ENCODE measurements at places on chromosomes 6 and 20.
A peak's percentile ranks its signal among the peaks of the same experiment; 100 is the strongest.

DNA sequence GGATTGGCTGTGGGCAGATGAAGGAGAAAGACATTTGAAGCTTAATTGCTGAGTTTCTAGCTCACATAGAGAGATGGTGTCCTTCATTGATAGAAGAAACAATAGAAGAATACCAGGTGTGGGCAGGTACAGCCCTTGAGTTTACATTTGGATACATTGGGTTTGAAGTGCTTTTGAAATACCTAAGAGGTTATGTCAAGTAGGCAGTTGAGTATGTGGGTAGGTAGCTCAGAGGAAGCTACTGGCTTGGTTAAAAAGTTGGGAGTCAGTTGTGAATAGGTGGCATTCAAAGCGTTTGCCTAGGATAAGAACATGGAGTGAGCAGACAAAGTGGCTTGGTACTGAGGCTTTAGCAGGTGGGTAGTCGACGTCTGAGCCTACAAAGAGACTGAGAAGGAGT lies 25.0 kb downstream of the NDUFAF5 start:
- no peak for DNase-seq

DNA sequence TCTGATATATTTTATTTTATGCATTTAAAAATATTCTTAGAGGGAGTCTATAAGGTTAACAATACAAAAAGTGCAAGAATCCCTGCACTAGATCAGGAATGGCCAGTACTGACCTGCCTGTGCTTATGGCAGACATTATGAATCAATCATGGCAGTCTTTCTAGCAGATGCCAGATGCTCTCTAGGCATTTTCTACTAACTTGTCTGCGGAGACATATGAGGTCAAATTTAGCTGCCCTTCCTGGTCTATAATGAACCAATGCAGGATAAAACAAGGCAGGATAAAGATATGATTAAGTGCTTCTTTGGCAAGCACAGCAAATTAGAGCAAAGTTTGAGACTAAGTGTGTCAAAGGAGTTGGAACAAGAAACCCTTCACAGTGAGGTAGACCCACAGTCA lies 46.6 kb upstream of the RNF24 start:
- DNase-seq = no peak

GRCh38 chr20:36585410-36586125 lies 12.2 kb downstream of the TGIF2 start:
- DNase-seq = no peak

DNA sequence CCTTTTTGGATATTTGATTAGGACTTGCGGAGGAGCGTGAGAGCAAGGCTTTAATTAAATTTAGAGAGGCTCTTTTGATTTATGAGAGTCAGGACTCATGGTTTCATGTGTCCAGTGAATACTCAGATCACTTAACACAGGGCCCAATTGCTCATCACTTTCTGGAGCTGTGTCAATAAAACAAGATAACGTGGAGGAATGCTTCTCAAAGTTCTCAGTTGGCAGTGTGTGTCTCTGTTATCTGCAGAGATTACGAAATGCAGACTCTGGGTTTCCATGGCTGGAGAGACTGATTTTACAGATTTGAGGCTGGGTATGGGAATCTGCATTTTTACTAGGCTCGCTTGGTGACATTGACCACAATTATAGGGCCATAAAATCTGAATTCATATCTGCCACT lies 335.8 kb upstream of the FLRT3 start:
- no peak for DNase-seq

- DNase-seq = no peak
These were observed 31.3 kb downstream of the ZMYND8 start for GRCh38 chr20:47325242-47325641.

DNA sequence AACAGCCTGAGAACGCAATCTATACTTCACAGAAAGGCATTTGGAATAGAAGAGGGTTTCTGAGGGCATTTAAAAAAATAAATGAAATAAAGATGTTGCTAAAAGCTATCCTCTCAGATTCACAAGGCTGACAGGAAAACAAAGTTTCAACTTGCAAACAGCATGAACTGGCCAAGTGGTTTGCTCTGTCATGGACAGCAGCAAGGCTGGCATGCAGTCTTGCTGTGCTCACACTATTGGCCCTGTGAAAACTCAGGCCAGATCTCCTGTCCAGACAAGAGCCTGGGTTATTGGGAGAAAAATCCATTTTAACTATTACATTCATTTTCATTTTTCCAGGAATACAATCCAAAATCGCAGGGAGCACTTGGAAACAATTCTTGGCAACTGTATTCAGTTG lies 506.2 kb upstream of the SLC35B3 start:
- DNase-seq = no peak

DNA sequence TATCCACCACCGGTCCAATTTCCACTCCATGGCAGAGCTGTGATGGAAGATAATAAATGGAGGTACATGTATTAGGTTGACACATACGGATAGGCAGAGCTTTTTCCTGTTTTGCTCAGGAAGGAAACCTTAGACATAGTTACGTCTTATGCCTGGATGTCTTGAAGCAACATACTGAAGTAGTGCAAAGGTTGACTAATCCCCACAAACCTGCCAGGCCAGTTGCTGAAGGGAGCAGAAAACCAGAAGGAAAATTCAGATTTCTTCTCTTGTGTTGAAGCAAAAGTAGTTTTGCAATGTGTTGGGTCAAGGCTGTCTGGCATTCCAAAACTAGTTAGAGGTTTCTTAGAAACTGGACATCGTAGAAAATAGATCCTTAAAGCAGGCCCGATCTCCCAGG lies 68.7 kb downstream of the PHACTR1 start:
- DNase-seq = no peak

- no peak for DNase-seq
These were observed 56.7 kb upstream of the ZFAND3 start for GRCh38 chr6:37762806-37763205.

DNA sequence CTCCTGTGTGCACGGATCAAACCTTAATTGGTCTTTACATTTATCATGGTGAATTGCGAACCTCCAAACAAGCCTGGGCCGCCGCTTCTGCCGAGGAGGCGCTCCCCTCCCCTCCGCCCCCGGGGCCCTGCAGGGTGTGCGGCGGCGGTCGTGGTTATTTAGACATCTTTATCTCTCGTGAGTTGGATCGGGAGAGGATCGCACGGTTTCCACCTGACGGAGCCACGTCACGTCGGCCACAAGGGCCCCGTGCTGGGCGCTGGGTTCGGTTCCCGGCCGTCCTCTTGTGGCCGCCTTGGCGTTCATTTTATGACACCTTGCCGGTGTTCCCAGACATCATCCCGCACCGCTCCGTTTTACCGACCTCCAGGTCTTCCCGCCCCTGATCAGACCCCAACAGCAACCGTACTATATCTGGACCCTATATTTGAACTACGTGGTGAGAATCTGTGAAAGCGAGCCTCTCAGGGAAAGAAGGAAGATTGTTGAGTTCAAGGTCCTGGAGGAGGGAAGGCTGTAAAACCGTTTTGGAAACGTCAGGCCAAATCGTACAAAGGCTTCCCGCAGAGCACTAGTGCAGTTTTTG lies 1.3 kb upstream of the CNR1 start:
- DNase-seq = no peak

DNA sequence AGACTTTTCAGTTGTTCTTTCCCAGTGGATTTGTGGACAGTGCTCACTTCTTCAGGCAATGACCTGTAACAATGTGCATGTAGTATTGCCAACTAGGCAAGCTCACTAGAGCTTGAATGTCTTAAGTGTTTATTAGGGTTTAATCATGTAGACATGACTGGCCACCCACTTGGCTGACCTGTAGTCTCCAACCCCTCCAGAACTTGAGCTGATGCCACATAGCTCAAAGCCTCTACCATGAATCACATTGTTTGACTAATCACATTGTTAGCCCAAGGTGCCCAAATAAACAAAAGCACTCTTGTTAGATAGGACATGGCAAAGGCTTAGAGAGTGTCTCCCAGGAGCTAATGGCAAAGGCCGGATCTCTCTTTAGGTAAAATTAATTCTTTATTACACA lies 272.7 kb downstream of the GRIK2 start:
- DNase-seq = no peak

DNA sequence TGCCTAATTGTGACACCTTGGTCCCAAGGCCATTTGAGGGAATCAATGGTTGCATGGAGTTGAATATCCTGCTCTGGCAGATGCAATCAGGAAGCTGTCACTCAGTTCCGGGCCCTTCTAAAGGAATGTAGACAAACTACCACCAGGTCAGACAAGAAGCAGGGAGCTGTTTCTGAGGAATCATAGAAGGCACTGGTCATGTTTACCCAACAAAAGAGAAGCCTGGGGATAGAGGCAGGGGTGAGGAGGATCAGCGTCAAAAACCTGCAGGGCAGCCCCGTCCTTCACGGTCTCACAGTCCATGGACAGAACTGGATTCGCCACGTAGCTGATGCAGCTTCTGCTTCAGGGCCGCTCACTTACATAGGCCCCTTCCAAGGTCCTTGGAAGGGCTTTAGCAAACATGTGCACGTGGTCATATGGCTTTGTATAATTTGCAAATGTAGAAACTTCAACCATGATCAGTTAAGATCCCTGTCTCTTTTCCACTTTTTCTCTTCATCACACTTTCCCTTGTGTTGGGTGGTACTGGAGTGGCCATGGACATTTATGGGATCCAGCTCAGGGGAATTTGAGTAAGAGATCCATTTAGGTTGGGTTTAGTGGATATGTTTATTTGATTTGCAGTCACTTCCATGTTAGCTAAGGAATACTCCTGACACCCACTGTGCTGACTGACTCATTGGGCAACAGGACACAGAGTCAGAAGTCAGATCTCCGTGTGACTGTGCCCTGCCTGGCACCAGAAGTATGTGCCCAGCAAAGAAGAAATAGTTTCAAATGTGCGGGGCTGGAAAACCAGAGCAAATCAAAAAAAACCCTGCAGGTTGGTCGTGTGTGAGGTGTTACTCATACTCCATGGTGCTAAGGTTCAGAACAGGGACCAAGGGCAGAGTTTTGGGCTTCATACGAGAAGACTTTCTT lies 60.0 kb upstream of the ZFAND3 start:
- DNase-seq = no peak

GRCh38 chr6:33014841-33015634 lies 5.6 kb upstream of the HLA-DOA start:
- DNase-seq = peak; percentile 60

DNA sequence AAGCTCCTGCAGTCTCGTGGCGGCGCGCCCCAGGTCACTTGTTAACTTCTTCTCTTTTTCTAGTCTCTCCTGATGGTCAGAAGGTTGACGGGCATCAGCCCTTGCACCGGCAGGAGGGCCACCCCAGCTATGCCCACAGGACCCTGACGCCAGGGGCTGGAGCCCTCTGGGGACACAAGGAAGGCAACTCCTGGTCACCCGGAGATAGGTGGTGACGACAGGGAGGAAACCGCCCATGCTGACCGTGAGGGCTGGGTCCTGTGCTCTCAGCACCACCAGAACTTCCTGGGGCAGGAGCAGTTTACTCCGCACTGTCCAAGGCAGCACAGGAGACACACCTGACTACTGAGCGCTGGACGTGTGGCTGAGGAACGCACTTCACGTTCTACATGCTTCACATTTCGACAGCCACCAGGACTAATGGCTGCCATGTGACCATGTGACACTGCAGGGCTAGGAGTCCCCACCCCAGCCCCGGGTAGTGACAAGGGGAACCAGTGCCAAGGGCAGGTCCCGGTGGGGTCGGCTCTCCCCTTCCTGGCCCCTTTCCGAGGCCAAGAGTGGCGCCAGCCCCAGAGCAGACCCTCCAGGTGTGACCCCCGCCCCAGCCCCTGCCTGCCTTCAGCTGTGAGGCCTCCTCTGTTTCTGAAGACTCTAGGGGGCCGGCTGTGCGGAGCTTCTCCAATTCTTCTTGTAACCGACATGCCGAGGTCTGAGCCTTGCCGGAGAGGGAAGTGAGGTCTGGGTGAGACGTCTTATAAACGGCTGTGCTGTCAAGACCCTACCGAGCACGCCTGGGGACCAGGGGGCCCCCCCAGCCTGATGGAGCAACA lies 45.2 kb downstream of the DSTN start:
- DNase-seq = no peak

GRCh38 chr6:23692184-23692583 lies 433.8 kb upstream of the NRSN1 start:
- no peak for DNase-seq

- DNase-seq = peak; percentile 62
These were observed 911 bp downstream of the CDK19 start for GRCh38 chr6:110814102-110815014.

DNA sequence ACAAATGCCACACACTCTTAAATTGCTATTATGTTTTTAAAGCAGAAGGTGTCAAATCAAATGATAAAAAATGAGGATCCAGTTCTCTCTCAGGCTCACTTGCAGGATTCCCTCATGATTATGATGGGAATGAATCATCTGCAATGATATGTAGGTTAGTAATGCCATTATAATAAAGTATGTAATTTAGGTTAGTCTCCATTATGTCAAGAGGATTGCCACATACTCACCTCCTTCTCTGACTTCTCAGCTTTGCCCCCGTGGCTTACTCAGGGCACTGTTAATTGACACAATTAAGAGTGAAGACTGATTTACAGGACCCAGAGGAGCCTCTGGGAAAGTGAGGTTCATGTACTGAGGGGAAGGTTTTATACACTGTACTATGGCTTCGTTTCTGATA lies 591.7 kb upstream of the NRSN1 start:
- no peak for DNase-seq

- no peak for DNase-seq
These were observed 49.3 kb downstream of the TBC1D7 start for GRCh38 chr6:13278991-13279390.

DNA sequence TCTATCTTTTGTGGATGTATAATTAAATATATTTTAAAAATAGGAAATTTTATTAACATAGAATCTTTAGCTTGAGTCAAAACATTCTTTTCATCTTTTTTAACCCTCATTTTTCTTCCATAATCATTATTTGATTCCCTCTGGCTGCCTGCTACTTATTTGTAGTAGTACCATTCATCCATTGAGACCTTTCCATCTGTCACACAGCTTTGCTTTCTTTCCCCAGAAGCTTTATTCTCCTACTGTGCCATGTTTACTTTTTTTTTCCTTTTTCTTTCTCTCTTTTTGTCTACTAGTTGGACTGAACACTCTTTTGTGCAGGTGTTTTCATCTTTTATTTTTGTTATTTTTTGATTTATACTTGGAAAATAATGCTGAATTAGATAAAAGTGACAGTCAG lies 522.6 kb upstream of the MMS22L start:
- DNase-seq = no peak

- DNase-seq = no peak
These were observed 56.8 kb downstream of the PRDM1 start for GRCh38 chr6:106142876-106143431.

DNA sequence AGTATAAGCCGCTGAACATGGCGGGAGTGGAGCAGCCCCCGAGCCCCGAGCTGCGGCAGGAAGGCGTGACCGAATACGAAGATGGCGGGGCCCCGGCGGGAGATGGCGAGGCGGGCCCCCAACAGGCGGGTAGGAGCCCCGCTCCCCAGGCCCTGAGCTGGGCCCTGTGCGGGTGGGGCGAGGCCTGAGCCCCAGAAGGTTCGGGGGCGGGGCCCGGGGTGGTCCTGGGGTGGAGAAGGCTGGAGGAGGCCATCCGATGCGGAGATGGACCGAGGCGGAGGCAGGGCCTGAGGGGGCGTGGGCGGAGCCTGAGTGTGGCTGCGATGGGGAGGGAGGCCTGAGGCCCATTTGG lies 7.1 kb downstream of the L3MBTL1 start:
- DNase-seq = no peak

Data from CD4-positive, alpha-beta T cell treated with Interleukin-17A for 4 hours (primary cell).